ENCODE measurements at places on chromosomes 4 and X.

- no peak for DNase-seq
These were observed 834.4 kb upstream of the SLIT2 start for GRCh38 chr4:19417256-19417655.

DNA sequence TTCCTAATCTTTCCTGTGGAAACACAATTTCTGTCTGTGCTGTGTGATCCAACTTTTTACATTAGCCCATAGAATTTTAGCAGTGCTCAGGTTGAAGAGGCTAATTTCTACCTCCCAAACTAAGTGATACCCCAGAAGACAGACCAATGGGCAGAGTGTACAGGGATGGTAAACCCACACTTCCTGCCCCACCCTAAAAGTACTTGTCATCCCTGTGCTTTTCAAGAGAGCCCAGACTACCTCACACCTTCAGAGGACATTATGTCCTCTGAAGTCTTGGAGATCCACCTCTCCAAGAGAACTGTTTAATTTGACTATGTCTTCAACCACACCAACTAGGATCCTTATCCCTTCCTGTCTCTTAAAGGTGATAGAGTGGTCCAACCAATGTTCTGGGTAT, 82.0 kb upstream of the ACSL1 start:
- no peak for DNase-seq

DNA sequence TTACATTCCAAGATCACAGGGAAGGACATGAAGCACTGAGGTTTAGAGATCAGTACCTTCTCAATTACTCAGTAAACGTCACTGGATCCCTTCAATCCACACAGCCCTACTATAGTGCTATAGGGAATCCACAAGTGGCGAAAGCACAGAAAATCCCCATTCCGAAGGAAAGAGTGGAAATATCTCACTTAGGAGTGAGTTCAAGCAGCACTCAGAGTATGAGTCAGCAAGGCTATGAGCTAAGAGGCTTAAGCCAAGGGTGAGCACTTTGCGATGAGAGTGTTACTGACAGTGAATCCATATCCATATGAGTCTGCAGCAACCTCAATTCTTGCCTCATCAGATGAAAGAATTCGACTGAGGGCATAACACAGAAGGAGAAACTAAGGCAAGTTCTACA, 165.1 kb downstream of the VSIG4 start:
- no peak for DNase-seq

DNA sequence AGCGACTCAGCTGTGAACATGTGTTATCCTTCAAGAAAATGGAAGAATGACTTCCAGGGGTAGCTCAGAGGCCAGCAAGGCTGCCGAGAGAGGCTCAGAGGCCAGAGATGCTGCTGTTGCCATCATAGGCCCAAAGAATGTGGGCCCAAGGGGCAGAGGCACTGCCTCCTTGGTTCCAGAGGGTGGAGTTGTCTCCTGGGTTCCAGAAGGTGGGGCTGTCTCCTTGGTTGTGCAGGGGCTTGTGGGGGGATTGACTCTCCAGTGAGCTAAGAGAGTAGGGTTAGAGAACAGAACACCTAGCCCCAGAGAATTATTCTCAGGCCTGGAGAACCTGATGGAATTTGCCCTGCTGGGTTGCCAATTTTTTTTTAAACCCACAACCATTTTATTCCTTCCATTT, 62.6 kb downstream of the DGKK start:
- DNase-seq: no peak

DNA sequence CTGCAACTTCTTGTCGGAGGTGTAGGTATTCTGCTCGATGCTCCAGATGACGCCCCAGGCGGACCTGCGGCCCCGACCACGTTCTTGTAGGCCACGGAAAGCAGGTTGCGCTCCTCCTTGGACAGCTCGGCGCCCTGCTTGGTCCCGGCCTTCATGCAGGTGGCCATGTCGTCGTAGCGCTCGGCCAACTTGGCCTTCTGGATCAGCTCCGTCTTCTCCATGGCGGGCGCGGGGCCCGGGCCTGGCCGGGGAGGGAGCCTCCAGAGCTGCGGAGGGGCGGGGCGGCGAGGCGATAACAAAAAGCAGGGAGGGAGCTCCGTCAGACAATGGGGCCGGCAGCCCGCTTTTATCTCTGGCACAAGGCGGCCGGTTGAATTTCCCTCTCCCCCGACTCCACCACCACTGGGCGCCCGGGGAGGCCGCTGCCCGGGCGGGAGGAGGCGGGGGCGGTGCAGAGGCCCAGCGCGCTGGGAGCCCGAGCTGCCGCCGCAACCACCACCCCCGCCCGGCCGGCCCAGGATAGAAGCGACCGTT, 28.3 kb upstream of the DRP2 start:
- DNase-seq: no peak

DNA sequence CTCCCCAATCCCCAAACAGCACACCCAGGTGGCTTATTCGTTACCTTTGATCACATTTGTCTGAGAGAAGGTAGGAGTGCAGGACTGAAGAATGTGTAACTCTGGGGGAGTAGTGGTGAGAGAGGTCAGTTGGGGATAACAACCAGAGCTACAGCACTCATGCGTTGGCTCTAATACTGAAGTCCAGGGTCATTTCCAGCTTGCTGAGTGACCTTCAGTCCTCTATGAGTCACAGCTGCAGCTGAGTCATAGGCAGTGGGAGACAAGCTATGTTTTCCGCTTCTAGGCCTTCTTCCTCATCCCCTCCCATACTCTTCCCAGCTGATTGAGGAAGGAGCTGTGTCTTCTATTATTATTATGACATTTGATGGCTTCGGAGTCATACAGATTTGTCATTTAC, 31.6 kb upstream of the CT47C1 start:
- no peak for DNase-seq

DNA sequence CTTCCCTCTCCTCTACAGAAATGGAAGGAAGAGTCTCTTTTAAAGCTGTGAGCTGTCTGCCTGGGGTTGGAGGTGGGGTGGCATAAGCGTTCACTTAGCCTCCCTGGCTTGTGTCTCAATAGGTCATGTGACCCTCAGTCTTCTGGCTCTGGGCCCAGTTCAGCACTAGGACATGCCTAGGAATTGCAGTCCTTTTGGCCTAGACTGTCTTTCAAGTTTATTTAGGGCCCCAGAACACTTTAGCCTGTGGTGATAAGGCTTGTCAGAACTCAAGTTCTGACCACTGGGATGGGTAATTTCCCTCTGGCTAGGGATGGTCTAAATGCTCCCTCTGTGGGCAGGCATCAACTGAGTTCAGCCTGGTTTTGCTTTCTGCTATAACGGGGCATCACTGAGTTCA, 34.3 kb upstream of the ARMCX4 start:
- no peak for DNase-seq

- no peak for DNase-seq
These were observed 104.6 kb downstream of the PDGFRA start for GRCh38 chr4:54333657-54334056.

DNA sequence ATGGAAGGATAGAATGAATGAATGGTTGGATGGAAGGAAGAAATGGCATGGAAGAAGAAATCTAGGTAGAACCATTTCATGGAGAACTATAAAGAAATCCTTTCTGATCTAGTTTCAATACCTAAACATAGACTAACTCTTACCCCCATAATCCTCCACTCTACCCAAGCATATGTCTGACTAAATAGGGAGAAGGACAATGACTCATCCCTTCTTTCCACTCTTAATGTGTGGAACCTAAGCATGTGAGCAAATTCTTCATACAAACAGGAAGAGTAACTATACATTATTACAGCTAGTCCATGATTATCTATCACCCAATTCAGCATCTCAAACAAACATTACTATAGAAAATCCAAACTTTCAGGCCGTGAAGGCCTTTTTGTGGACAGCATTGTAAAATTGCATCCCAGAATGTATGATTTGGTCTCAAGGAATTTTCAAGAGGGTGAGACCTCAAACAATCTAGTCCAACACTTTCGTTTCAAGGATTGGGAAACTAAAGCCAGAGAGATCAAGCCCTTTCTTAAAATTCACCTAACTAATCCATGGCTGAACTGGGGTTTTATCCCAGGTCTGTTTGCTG, 11.2 kb downstream of the C1QTNF7 start:
- no peak for DNase-seq

- DNase-seq: no peak
These were observed 189.1 kb downstream of the SPCS3 start for GRCh38 chr4:176508780-176509331.

- peak; percentile 22 for DNase-seq
These were observed 9.0 kb upstream of the MAGEA8 start for GRCh38 chrX:149871940-149872339.

GRCh38 chr4:113288696-113289095, 239.2 kb downstream of the ANK2 start:
- no peak for DNase-seq

DNA sequence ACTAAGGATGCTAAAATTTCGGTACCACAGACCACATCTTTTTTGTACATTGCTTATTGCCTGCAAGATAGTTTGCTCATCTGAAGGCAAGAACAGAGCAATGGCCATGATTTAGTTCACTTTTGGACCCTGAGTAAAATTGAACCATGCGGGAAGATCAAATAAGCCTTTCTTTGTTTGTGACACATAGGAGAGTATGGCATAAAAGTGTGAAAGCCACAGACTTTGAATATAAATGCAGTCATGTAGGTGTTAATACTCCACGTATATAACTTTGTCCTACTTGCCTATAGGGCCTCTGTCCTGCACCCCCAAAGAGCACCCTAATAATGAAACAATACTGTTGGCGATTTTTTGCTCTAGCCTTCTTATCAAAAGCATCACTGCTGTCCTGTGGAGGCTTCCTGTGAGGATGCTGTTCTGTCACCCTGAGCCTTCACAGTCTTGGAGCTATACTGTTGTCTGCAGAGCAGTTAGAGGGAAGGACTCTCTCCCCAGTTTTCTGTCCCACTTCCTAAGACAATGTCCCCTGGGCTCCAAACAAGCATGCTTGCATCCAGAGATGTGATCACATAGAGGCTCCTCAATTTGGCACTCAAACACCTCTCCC, 10.2 kb upstream of the CXCL13 start:
- no peak for DNase-seq

GRCh38 chrX:107878106-107878505, 52.4 kb downstream of the MID2 start:
- no peak for DNase-seq

GRCh38 chrX:148536961-148537360, 36.5 kb downstream of the AFF2 start:
- no peak for DNase-seq

GRCh38 chr4:140641789-140642439, 73.2 kb upstream of the UCP1 start:
- no peak for DNase-seq

GRCh38 chr4:120156120-120156718, 89.6 kb upstream of the MAD2L1 start:
- DNase-seq: no peak

GRCh38 chr4:83617371-83618035, 81.6 kb downstream of the GPAT3 start:
- DNase-seq: no peak

DNA sequence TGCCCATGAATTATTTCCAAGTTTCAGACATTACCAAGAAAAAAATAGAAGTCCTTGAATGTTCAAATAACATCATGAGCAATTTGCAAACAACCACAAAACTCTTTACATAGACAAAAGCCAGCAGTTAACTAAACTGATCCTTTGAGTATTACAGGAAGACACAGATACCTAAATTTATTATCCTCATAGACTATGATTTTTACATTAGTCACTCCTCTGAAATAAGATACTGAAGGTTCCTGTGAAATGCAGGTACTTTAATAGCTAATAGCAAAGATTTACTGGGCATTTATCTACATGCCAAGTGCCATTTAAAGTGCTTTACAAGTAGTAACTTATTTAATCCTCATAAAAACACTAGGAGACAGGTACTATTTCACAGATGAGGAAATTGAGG, 37.7 kb downstream of the GPR82 start:
- no peak for DNase-seq

DNA sequence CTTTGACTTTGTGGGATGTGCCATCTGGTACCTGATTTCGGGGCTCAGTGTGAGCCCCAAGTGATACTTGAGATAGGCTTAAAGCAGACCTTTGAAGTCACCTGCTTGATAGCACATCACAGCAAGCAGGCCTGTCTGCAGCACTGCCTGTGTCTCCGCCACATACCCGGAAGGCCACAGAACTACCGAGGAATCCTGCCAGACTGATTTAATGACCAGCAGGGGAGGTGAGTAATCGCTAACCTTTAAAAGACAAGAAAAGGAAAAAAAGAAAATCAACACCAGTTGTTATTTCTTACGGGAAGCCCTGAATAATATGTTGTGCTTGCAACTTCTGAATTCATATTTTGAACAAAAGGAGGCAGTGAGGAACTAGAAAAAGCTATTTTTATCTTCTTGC, 6.8 kb downstream of the PTCHD1 start:
- DNase-seq: no peak

DNA sequence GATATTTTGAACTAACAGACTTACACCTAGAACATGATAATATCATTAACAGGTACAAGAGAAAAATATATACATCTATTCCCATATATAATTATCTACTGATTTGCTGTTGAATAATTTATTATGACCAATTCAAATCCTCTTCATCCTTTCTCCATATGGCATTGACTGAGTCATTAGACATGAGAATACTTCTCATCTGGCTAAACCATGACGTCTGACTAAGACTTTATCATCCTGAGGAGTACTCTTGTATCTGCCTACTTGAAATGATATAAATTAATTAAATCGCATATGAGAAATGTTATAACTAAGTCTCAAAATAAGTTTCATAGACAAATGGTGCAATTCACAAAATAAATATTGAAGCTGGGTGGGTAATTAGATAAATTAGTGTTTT, 67.4 kb downstream of the EMCN start:
- DNase-seq: no peak

DNA sequence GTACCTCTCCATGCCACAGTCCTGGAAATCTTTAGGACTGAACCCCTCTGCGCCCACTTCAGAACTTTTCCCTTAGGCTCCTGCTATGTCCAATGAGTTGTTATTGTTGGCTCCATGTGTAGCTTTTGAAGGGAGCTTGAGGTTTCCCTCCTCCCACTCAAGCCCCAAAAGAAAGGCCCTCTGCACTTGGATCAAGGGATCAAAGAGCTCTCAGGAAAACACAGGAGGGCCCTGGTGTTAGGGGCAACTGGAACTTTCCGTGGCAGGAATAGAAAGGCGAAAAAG, 135.0 kb downstream of the RASL11B start:
- no peak for DNase-seq

DNA sequence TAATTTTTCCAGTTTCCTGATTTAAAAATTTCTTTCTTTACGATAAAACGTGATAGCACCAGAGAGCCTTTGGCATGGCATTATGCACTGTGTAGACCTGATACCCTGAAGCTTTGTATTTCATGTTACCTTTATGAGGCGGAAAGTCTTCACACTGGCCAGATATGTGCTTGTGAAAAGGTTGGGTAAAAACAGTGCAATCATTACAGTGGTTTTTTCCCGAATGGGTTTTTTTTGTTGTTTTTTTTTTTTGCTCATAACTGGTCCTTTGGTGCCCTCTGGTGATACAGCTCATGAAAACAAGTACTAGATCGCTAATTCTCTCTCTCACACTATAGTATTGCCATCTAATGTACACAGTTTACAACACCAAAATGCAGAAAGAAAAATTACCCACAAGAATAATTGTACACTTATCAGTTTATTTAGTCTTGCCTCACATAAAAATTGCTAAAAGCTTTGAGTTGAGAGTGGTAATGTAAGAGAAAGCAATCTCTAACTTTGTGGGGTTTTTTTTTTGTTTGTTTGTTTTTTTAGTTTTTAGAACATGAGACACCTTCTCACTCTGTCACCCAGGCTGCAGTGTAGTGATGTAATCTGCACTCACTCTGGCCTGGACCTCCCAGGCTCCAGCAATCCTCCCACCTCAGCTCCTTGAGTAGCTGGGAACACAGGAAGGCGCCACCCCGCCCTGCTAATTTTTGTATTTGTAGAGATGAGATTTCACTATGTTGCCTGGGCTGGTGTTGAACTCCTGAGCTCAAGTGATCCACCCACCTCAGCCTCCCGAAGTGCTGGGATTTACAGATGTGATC, 21.3 kb downstream of the SPCS3 start:
- DNase-seq: no peak

GRCh38 chrX:13078739-13079444, 34.5 kb upstream of the FAM9C start:
- no peak for DNase-seq
